ENCODE measurements at places on chromosomes 7 and 10.
A peak's percentile ranks its signal among the peaks of the same experiment; 100 is the strongest.

DNA sequence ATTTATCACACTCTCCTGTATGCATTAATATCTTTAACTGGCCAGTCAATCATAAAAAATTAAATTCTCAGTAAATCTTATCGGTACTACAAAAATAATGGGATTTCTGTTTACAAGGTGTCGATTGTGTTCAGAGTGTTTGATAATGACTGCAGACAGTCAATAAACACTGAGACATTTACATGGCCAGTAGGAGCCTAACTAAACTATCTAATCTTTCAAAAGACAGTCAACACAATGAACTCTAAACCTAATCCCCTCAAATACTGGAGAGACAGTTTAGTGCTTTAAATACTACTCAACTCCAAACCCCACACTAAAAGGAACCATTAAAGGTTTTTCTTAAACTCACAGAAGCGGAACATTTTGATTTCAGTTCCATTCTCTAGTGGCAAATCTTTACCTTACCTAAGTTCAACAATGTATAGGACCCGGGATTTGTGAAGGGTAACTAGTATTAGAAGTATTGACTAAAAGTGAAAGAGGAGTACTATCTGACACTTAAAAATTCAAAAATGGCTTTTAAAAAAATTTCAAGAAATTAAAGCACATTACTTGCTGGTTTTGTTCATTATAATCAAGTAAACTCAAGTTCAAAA, 37.3 kb upstream of the EXOC6 start:
- DNase-seq = no peak

DNA sequence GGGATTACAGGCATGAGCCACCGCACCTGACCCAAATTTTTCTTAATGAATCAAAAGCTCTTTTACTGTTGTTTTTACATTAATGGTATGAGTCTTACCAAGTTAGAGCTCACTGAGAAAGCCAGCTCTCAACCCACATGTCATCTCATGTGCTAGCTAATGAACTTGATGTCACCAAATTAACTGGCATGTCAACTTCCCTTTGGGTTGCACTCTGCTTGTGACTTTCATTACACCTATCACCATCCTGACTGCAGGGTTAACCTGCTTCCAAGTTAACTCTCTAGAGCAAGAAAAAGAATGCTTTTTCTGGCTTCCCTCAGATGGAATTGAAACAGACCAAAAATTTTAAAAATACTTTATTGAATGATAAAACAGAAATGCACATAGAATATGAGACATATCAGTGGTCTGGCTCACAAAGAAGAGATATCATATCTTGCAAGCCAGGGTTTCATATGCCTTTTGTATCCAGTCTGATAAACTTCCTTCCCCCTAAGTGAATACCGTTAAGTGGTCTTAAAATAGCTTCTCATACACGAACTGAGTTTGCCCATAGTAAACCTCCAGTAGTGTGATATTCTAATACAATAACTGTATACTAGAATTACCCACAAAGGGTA, 42.9 kb upstream of the TRIM24 start:
- no peak for DNase-seq

GRCh38 chr7:43803865-43804264, 45.4 kb downstream of the BLVRA start:
- no peak for DNase-seq

DNA sequence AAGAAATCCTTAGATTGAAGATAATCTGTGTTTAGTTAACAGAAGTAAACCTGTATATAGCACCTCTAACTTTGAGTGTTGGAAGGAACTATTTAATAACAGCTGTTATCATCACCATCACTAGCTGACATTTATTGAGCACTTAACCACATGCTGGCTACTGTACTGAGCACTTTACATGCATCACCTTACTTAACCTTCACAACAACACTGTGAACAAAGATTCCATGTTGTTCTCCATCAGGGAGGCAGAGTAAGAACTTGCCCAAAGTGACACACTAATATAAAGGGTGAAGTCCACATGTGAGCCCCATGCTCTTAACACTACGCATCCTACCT, 182.2 kb downstream of the ST7 start:
- DNase-seq = no peak

GRCh38 chr10:98463016-98463415, 16.3 kb upstream of the HPS1 start:
- no peak for DNase-seq

GRCh38 chr10:124728071-124728829, 15.9 kb downstream of the FAM53B start:
- DNase-seq = peak; percentile 92

DNA sequence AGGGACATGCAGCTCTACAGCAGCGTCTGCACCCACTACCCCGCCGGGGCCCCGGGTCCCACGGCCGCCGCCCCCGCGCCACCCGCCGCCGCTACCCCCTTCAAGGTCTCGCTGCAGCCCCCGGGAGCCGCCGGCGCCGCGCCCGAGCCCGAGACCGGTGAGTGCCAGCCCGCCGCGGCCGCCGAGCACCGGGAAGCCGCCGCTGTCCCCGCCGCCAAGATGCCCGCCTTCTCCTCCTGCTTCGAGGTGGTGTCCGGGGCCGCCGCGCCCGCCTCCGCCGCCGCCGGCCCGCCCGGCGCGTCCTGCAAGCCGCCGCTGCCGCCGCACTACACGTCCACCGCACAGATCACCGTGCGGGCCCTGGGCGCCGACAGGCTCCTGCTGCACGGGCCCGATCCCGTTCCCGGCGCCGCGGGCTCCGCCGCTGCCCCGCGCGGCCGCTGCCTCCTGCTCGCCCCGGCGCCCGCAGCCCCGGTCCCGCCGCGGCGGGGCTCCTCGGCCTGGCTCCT, 631 bp downstream of the OTUD1 start:
- peak; percentile 72 for DNase-seq

DNA sequence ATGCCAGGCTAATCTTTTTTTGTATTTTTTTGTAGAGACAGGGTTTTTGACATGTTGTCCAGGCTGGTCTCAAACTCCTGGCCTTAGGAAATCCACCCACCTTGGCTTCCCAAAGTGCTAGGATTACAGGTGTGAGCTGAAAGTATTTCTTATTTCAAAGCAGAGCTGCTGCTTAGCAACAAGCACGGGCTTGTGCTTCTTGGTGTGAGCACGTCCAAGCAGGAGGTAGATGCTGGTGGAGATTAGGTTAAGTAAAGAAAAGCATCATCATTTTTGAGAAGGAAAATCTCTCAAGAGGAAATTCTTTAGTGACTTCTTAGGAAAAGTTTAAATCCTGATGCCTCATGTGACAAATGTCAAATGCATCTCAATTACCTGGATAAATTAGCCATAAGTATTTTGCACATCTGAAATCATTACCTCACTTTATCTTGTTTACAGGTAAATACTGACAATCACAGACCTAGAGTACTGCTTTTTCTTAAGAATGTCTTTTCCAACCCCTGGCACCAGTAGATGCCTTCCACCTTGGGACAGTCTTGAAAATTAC, 431.8 kb upstream of the FZD8 start:
- DNase-seq = no peak

GRCh38 chr7:44291066-44291732, 34.2 kb downstream of the CAMK2B start:
- DNase-seq = peak; percentile 51

DNA sequence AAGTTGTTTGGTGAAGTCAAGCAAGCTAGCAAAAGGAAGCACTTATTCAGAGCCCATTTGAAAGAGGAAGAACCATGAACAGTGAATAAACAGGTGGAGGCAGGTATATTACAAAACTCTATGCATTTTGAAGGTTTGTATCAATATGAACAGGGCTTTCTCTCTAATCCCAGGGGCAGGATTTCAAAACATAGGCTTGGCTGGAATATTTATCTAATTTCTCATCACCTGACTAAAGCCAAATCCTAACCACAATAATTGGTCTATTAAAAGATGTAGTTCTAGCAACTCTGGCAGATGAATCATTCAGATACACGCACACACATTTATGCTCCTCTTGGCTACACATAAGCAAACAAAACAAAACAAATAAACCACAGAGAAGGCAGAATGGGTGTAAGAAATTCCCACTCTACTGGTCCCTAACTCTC, 554.4 kb downstream of the INHBA start:
- DNase-seq = no peak

DNA sequence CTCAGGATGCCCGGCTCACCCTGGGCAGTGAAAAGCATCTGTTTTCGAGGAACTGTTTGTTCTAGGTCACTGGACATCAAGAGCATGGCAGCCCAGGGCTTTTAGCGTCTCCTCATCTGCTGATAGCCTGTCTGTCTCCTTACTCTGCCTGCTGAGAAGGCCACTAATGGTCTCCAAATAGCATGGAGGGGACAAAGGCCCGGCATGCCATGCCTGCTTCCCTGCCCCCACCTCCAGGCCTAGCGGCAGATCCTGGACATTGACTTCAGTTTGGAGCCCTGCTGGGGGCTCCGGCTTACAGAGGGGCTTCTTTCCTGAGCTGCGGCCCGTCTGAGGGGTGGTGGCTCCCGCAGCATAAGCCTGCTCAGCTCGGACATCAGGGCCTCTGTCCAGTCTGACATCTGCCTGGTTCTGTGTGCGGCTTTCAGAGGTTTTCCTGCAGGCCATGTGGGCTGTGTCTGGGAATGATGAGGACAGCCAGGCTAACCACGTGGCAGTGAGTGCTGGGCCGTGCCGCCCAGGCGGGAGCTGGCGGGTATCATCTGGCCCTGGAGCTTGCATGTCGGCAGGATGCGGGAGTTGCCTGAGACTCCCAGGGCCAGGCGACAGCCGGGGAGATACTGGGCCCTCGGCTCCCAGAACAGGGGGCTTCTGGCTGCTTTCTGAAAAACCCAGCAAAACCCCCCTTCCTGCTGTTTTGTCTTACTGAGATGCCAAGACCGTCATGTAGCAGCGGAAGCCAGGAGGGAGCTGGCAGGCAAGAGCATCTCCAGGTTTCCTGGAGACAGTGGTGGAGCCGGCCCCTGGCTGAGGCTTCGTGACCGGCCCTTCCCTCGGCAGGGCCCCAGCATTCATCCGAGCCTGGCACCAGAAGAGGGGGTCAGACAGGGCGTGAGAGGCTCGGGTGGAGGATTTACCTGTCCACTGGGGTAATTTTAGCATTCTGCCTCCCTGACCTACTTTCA, 9.2 kb downstream of the PFKFB3 start:
- DNase-seq = peak; percentile 39

DNA sequence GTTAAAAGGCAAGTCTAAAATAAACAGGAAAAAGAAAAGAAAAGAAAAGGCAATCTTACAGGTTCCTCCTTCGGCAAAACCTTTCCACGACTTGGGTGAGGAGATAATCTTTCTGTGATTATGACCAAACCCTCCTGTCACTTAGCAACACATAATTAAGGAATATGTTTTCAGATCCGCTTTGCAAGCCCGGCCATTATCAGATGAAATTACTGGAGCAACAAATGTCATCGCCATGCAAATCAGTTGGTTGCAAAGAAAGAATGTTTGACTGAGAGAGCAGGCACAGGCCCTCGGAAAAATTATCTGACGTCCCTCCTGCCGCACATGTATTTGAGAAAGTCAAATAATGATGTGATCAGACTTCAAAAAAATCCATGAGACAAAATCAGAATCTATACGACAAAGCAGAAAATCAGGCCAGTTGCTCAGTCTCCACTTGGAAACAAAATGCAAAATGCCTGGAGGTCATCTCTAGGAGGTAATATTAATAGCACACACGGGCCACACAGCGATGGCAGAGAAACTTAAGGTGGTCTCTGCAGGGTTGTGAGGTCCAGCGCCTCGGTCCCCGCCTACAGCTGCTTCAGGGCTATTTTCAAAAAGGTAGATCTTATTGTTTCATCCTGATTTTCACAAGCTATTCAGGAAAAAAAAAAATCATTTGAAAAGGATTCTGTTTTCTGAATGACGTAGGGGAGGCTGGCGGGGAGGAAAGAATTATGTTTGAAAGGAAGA, 82.7 kb downstream of the ZRANB1 start:
- DNase-seq = no peak

GRCh38 chr7:30771880-30772425, 736 bp downstream of the MINDY4 start:
- peak; percentile 45 for DNase-seq

- no peak for DNase-seq
Observed at GRCh38 chr7:41573015-41573414, 129.9 kb downstream of the INHBA start.

- no peak for DNase-seq
Observed at GRCh38 chr7:23098460-23098859, 7.1 kb upstream of the KLHL7 start.

DNA sequence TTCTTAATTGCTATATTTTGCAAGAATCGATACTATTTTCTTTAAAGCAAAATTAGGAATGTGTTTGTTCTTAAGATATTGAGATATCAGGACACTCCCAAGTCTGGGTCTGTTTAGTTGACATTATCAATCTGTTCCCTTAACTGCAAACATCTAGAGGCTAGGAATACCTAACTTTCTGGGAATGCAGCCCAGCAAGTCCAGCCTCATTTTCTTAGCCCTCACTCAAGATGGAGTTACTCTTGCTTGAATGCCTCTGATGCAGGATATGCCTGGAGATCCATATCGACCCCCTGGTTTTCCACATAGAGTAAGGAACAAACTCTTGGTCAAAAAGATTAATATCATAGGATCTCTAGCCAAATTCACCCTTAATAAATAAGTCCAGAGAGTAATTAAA, 305.3 kb upstream of the COBL start:
- DNase-seq = no peak

DNA sequence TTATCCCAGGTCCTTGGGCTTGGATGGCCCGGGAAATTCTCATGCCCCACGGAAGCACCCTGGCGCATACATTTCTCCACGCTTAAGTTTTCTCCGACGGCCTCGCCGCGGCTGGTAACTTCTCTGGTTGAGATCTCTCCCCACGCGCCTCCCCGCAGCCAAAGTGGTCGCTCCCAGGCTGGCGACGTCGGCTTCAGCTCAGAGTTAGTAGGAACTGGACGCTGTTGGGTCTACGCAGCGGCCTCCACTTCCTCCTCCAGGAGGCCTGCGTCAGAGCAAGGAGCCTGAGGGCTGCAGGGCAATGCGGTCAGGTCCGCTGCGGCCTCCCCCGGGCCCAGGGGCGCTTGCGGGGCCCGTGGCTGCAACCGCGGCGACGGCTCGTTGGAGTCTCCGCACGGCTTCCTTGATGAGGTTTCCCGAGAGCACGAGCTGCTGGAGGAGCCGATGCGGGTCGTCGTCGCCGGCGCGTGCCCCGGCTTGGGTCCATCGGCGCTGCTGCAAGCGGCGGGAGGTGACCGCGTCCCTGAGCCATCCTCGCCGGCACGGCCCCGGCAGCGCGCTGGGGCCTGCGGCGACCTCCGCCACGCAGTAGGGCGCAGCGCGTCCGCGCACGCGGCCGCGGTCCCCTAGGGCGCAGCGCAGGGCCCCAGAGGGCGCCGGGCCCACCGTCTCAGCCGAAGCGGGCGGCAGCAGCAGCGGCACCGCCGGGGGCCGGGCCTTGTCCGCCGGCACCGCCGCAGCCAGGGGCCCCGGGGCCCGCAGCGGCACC, 744 bp downstream of the FRAT2 start:
- peak; percentile 89 for DNase-seq

- DNase-seq = no peak
Observed at GRCh38 chr10:93815304-93816096, 57.8 kb downstream of the LGI1 start.

DNA sequence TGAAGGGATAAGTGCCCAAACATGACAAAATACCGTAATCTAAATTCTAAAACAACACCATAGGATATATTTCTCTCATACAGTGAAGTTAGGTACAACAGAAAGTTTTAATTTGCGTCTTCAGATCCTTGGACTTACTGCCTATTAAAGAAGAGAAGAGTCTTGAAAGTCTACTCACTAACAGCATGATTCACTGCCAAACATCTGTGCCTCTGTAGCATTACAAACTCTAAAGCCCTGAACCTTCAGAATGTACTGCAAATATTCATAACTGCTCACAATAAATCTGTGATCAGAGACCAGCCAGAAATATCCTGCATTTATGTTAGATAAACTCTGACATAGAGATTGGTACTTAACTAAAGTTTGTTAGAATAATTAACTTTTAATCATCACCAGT, 365.3 kb downstream of the PARD3 start:
- no peak for DNase-seq
